ENCODE measurements at places on chromosomes 16 and 17. TPM values are rescaled to one million over a fixed set of nuclear protein-coding genes. Genes with fewer than 3 reads are reported as not detected.

CHST6 gene
- 0.34 TPM for total RNA-seq

ACE gene
- 1.7 TPM for total RNA-seq

TBC1D3K gene
- not detected for total RNA-seq

ZC3H7A gene
- 24.2 TPM for total RNA-seq

VTN gene
- 16.5 TPM for total RNA-seq

CSF3 gene
- 0.42 TPM for total RNA-seq

SULT1A4 gene
- total RNA-seq: 33.0 TPM

MFAP4 gene
- total RNA-seq: not detected

TPSB2 gene
- not detected for total RNA-seq

PPY gene
- not detected for total RNA-seq

ITGAX gene
- 1.1 TPM for total RNA-seq

KRT20 gene
- 0.27 TPM for total RNA-seq

RILP gene
- 17.6 TPM for total RNA-seq

KIF2B gene
- total RNA-seq: not detected

OR3A3 gene
- total RNA-seq: not detected

CFAP97D1 gene
- 0.03 TPM for total RNA-seq

NKD1 gene
- total RNA-seq: 0.39 TPM

MYL11 gene
- 0.51 TPM for total RNA-seq

EVI2B gene
- total RNA-seq: not detected

PDPR gene
- total RNA-seq: 15.7 TPM
